ENCODE measurements at places on chromosomes 16 and 17.
A peak's percentile ranks its signal among the peaks of the same experiment; 100 is the strongest.

DNA sequence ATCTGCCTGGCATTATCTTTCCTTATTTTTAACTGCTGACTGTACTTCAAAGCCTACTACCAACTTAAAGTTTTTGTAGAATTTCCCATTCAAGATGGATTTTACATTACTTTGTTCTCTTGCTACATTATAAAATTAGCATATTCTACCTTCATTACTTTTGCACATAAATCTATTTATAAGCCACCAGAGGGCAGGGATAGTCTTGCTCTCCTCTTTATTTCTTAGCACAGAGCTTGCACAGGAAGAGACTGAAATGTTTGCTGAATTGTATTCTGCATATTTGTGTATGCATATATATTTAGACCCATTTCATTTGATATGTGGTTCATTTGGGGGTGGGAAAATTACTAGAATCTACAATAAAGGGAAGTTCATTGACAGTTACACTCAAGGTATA is 108.0 kb downstream of the SKAP1 start:
- no peak for DNase-seq

DNA sequence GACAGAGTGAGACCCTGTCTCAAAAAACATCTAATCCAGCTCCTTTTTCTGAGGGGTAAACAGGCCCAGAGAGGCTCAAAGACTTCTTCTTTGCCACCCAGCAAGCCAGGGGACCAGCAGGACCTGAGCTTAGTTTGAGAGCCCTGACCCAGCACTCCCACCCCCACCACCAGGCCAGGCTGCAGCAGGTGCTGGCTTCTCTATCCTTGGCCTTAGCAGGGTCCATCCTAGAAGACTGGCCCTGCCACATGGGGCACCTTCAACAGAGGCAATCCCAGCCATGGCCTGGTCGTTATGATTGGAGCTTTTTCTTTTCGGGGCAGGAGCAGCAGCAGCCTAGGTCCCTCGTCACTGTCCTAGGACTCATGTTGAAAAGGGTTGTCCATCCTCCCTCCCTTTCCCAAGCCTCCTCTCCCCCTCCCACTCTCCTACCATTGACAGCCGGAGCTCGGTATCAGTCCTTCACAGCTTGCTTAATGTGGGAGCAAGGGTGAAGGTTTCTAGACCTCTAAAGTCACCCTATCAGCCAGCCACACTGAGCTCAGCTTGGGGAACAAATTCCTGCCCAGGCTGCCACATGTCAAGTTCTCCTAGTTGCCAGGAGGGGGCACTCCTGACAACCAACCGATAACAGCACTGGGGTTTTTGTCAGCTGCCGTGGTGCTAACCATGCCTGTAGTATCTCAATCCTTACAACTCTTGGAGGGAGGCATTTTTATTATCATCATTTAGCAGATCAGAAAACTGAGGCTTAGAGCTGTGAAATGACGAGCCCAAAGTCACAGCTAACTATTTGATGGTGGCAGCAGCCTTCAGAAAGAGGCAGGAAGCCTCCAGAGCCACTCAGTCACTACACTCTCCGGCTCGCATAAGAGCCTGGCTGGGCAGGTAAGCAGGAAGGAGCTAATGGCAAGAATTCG is 11.2 kb downstream of the MRPL27 start:
- peak; percentile 61 for DNase-seq

GRCh38 chr16:70700101-70701020 is 14.5 kb upstream of the MTSS2 start:
- no peak for DNase-seq

DNA sequence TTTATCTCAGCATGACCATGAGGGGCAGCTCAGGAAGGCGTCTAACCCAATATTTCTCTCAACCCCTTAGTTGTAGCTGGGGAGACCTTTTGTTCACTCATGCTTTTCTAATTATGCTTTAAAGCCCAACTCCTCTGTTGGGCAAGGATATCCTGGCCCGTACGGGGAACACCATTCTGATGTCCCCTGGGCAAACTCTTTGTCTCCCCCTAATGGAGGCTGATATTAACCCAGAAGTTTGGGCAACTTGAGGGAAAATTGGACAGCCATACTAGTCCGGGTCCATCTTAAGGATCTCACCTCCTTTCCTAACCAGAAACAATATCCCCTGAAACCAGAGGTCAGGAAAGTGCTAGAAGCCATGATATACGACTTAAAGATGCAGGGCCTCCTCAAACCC is 143.7 kb upstream of the COX10 start:
- no peak for DNase-seq

- peak; percentile 94 for DNase-seq
These were observed 6.1 kb upstream of the SP2 start for GRCh38 chr17:47889734-47890529.

DNA sequence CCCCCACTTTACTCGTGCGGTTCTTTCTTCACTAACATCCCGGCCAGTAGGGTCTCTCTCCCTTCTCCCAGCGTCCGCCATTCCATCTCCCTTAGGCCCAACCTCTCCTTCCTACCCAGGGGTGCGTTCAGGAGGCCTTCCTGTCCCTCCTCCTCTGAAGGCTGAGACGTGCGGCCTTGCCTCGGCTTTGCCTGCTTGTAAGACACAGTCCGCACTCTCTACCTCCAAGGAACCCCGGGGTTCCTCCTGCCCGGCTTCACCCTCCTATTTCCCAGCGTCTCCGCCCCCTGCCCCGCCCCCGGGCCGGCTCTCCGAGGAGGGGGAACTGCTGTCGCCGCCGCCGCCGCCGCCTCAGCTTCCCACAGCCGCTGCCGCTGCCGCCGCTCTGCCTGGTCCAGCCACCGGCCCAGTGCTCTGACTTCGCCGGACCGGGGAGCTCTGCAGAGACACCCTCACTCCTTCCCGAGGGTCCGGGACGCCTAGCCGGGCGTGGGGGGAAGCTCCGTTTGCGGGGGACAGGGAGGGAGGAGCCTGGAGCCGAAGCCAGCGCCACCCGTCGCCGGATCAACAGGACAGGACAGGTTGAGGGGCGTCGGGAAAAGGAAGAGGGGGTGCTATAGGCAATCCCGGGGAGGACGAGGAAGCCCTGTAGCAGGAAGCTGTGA is 1.2 kb upstream of the FGF11 start:
- peak; percentile 75 for DNase-seq

- DNase-seq: peak; percentile 64
These were observed 47.3 kb downstream of the TBC1D16 start for GRCh38 chr17:79988185-79988971.

DNA sequence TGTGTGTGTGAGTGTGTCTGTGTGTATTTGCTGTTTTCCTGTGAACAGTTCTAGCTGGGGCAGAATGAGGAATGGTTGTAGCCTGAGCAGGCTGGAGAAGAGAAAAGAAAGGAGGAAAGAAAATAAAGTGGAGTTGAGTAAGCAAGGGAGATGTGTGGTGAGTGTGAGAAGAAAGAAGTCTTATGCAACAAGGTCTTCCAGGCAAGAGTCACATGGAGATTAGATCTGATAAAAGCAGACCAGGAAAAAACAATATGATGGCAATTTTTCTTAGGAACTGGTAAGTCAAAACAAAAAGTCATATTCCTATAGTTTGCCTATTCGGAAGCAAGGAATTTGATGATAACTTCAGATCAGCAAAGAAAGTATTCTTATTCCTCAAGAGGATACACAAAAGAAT is 125.0 kb downstream of the HS3ST3A1 start:
- DNase-seq: no peak

- no peak for DNase-seq
These were observed 56.4 kb upstream of the MGAT5B start for GRCh38 chr17:76811834-76812233.

DNA sequence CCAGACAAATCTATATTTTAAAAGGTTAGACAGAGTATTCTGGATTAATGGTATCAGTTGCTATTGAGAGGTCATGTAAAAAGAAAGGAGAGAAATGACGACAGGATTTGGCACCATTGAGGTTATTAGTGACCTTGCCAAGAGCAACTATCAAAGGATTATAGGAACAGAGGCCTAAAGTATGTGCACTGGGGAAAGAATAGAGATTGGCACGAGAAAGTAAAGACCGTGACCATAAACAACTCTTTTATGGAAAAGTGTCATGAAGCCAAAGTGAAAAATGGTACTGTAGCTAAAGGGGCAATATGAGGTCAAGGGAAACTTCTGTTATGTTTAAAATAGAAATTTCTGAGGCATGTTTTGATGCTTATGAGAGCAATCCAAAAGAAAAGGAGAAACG is 115.2 kb upstream of the KIF2B start:
- no peak for DNase-seq

DNA sequence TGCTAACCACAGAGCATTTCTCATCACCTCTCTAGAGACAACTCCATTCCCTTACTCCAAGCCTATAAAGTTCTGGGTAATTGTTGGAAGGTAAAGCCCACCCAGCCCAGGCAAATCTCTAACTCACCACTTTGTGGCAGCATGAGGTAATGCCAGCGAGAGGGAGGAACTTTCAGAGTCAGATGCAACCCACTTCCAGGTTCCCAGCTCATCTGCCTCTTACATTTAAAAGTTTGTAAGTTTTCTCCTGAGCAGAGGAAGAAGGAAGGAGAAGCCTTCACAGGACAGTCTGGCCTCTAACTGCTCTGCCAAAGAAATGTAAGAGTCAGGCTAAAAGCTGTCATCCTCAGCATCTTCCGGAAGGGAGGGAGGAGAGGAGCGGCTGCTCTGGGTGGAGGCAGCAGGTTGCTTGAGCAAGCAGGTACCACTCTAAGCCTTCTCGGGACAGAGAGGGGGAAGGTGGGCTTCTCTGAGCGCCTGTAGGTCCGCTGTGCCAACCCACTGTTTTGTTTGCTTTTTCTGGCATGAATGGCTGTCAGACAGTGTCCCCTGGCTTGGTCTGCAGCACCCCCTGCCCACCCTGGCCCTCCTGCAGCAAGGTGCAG is 1.0 kb downstream of the ZNF319 start:
- DNase-seq: peak; percentile 41

DNA sequence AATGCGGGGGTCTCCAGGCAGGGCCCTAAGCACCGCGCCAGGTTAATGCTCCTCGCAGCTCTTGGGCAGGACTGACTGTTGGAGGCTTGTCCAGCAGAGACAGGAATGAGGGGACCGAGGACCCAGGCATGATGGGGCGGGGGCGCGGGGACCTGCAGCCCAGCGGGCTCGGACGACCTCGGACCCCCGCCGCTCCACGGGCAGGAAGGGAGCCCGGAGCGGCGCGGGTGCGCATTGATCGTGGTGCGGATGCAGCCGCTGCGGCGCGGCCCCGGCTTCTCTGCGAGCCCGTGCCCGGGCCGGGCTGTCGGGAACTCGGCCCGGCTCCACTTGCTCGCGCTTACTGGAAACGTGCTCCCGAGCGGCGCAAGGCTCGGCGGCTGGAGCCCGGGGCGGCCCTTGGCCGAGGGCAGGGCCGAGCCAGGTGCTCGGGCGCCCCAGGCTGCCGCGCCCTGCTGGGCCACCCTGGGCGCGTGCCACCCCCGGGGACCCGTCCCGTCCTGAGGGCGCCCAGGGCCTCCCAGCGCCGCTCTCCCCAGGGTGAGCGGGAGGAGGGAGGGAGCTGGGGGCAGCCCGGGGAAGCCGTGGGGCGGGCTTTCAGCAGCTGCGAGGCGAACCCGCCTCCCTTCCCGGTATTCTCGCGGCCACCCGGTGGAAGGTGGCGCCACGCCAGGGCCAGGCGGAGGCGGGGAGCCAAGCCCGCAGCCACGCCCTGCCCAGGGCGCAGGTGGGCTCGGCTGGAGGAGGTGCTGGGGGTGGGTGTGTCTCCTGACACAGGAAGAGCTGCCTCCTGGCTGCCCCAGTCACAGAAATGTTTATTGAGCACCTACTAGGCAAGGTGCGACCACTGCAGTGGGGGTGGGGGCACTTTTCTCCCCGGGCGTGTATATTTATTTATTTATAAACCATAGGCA is 45.9 kb downstream of the SOCS3 start:
- peak; percentile 96 for DNase-seq

GRCh38 chr17:75914643-75915267 is 10.1 kb upstream of the MRPL38 start:
- DNase-seq: no peak

GRCh38 chr17:81020767-81021497 is 14.0 kb upstream of the BAIAP2 start:
- DNase-seq: peak; percentile 88

- no peak for DNase-seq
These were observed 30.5 kb upstream of the IRF8 start for GRCh38 chr16:85868495-85868894.

- no peak for DNase-seq
These were observed 5.9 kb upstream of the CORO6 start for GRCh38 chr17:29628644-29629043.

- DNase-seq: no peak
These were observed 616 bp downstream of the CCDC182 start for GRCh38 chr17:57744195-57745170.

DNA sequence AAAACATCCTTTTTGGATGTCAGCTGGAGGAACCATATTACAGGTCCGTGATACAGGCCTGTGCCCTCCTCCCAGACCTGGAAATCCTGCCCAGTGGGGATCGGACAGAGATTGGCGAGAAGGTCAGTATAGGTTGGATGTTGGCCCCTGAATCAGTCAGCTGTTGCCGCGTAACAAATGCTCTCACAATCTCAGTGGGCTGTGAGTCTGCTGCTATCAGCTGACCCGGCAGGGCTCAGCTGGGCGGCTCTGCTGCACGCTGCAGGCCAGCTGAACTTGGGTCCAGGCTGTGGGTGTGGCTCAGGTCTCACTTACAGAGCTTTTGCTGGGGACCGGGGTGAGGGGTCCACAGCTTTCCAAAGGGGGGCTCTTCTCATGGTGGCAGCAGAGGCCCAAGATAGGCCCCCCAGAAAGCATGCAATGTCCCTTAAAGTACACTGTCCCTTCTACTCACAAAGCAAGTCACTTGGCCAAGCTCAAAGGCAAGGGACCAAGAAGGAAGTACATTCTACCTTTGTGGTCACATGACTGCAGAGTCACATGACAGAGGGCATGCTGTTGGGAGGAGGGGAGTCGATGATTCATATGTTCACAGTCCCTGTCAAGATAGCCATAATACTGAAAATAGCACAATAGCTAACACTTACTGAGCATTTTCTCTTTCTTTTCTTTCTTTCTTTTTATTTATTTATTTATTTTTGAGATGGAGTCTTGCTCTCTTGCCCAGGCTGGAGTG is 134.2 kb downstream of the ABCC1 start:
- DNase-seq: no peak

DNA sequence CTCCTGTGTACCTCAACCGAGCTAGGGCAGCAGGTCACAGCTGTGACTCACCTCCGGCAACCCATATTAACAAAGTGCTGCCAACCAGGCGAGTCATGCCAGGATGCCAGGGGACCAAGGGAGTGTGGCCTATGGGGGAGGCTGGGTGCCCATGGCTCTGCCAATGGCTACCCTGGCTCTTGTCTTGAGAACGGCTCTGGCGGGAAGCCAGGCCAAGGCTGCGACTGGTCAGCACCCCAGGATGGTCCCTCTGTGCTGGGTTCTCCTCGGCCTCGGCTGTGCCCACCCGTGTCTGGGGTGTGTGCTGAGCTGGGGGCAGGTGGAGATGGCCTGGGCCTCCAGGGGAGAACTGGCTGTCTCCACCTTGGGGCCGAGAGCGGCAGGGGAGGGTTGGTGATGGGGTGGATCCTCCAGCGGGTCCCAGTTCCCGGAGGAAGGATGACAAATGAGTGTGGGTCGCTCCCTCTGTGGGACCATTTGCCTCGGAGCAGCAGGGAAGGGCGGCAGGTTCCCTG is 75.8 kb downstream of the MRC2 start:
- no peak for DNase-seq

Data from mucosa of descending colon (tissue), 3 donors.